ENCODE measurements at places on chromosomes 7 and 10.
A peak's percentile ranks its signal among the peaks of the same experiment; 100 is the strongest.

DNA sequence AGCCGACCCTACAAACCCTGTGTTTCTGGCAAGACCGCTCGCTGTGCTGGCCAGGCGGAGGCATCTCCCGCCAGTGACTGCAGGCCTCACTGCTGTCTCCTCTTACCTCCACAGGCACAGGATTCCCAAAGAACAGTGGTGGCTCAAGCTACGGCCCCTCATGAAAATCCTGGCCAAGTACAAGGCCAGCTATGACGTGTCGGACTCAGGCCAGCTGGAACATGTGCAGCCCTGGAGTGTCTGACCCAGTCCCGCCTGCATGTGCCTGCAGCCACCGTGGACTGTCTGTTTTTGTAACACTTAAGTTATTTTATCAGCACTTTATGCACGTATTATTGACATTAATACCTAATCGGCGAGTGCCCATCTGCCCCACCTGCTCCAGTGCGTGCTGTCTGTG, 36.2 kb downstream of the PITRM1 start:
- DNase-seq, result peak; percentile 81

DNA sequence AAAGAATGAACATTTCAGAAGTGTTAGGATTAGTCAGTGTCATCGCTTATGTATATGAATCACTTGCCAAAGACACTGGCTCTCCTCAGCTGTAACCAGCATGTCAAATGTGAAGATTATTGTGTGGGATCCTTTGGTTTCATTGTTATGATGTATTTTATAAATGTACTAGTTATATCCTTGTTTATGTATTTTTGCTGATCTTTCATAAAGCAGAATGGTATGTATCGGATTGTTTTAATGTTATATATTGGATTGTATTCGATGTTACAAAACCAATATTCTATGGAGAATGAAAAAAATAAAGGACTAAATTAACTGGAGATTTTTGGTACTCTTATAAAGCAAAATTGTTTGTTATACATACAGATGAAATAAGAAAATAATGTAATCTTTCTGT, 49.2 kb downstream of the ACADSB start:
- DNase-seq, result no peak

GRCh38 chr7:116229366-116229765, 19.0 kb downstream of the TES start:
- DNase-seq, result no peak

- DNase-seq, result no peak
Measured at GRCh38 chr7:148031811-148032210, 558.8 kb upstream of the C7orf33 start.

- no peak for DNase-seq
Measured at GRCh38 chr7:51325908-51326307, 9.3 kb upstream of the COBL start.

GRCh38 chr7:3560495-3560894, 259.4 kb downstream of the SDK1 start:
- DNase-seq, result no peak

DNA sequence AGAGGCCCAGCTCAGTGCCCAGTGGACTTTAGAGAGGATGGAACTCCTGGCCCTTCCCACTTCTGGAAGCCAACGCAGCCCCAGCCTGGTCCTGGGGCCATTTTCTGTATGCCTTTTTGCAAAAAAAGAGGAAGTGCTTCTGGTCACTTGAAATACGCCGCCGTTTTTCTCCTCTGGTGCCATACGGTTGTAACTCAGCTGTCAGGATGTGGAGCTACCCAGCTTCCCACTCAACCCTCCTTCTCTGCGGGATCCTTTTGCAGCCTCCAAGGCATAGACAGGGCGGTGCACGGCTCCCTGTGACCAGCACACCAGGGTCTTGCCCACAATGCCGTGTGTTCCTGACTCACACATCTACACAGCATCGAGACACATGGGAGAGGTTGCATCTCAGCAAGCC, 369.6 kb downstream of the TCERG1L start:
- DNase-seq, result no peak

DNA sequence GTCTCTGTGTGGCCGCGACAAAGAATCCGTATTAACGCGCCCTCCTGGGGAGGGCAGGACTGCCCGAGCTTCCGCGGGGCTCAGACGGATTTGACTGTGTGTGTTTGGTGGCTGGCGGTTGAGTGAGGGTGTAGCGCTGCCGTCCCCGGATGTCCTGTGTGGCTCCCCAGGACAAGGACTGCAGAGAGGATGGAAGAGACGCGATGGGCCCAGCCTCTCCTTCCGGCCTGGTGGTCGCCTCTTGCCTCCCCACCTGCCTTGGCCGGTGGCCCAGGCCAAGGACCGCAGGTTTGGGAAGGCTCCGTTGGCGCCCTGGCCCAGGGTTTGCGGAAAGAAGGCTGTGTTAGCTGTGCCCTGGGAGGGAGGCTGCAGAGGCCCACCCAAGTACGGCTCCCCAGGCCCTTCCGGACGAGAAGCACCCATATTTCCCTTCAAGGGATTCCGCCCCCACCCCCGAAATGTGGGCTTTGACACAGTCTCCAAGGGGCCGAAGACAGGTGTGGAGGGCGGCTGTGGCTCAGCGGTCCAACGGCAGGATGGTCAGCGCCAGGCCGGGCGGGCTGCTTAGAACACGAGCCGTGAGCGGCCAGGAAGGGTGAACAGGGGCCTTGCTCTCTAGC, 2.3 kb downstream of the UNCX start:
- no peak for DNase-seq

GRCh38 chr10:106559442-106559841, 605.1 kb downstream of the SORCS1 start:
- no peak for DNase-seq

GRCh38 chr10:62450912-62451610, 76.9 kb downstream of the ZNF365 start:
- DNase-seq, result no peak

GRCh38 chr7:61111-61510, 131.3 kb upstream of the FAM20C start:
- no peak for DNase-seq

DNA sequence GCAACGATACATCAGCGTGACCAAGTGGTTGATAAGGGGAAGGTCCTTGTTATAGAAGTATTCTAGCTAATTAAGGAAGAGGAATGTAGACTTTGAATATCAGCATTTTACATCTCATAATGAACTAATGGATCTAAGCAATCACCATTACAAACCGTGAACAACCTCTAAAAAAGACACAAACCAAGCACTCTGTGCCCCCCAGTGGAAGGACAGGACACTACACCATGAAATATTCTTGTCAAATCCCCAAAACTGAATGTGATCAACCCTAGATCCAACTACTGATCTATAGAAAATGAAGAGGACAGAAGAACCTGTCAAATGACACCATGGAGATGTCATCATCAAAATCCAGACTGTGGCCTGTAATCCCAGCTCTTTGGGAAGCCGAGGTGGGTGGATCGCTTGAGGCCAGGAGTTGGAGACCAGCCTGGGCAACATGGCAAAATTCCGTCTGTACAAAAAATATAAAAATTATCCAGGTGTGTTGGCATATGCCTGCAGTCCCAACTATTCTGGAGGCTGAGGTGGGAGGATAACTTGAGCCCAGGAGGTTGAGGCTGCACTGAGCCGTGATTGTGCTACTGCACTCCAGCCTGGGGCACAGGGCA, 111.3 kb upstream of the CARD11 start:
- no peak for DNase-seq

DNA sequence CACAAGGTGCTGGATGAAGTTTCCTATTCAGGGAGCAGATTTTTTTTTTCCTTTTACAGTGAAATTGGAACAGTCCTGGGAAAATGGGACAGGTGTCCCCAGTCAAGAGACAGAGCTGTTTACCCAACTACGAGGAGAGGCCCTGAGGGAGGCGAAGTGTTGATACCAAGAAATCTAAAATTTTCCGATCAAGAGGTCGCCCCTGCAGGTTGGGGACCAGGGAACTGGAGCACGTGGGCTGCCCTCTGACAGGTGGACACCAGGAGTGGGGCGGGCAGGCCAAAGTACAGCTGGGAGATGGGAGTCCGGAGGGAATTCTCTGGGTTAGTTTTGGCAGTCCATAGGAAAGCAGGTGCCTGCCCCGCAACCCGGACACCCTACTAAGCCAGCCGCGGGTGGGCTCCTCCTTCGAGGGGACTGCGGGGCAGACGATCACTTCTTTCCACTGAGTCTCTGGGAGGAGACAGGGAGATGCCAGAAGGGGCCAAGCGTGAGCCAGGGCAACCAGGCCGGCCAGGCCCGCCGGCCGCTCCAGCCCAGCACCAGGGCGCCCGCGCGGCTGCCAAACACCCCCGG, 965 bp upstream of the CAMK1D start:
- no peak for DNase-seq

DNA sequence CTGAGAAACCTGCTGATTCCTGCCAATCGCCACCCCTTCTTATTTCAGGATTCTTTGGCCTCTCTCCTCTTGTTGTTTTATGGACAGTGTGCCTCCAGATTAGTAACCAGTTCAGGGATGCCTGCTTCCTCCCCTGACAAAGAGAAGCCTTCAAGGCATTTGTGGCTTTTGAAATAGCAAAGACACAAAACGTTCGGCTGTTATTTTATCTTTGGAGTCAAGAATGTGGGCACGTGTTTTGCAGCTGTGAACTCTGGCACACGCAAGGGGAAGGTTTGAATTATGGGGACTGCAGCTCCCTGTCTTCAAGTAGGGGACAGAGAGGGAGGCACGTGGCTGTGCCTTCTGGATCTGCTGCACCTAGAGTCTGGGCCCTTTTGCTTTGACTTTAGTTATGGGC, 157.9 kb upstream of the GRB10 start:
- no peak for DNase-seq

DNA sequence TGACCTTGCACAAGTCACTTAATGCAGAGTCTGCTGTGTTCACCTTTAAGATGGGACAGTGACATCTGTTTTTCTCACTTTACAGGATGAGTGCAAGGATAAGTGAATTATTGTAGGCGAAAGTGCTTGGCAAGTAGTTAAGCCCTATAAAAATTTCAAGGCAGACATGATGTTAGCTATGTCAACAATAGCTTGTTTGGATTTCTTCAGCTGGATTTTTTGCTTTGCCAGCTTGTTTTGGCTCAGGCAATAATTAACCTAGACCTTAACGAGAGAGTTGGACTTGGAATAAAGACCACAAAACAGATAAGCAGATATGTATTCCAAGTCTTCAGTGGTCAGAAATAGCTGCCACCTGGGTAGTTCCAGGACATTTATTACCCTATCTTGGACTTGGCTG, 255.2 kb downstream of the ARL4A start:
- no peak for DNase-seq

GRCh38 chr10:79287973-79288723, 59.1 kb upstream of the PPIF start:
- no peak for DNase-seq

DNA sequence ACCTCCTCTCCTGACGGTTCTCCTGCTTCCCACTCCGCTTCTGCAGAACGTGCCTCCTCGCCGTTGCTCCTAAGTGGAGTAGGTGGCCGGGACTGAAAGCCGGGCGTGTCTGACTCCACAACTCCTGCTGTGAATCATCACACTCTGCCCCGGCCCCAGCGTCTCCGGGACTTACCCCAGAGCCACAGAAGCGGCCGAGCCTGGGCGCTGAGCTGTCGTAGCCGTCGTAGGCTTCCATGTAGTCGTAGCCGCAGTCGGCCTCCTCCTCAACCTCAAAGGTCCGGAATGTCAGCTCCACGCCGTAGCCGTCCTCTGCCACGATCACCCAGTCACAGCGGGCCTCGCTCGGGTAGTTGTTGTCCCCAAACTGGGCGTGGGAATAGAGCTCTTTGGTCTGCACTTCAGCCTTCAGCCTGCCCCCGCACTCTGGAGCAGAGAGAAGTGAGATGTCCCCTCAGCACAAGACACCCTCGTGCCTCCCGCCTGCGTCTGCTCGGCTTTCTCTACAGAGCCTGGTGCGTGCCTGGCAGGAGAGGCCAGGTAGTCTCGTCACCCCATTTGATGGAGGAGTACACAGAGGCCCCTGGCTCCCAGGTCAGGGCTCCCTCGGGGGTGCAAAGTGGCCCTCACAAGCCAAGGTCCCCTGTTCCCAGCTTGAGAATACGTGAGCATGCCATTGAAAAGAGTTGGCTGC, 11.2 kb upstream of the OPALIN start:
- DNase-seq, result no peak

DNA sequence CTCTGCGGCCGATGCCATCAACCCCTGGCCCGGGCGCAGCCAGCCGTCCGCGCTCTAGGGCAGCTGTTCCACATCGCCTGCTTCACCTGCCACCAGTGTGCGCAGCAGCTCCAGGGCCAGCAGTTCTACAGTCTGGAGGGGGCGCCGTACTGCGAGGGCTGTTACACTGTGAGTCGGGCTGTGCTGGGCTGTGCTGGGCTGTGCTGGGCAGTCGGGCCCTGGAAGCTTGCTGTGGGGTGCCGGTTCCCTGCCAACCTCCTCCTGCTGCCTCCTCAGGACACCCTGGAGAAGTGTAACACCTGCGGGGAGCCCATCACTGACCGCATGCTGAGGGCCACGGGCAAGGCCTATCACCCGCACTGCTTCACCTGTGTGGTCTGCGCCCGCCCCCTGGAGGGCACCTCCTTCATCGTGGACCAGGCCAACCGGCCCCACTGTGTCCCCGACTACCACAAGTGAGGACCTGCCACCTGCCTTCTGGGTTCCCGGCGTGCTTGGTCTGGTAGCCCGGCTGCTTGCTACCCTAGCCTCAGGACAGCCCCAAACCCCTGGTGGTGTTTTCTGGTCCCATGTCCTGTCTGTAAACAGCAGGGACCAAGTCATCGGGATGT, 7.5 kb downstream of the ZYX start:
- no peak for DNase-seq

GRCh38 chr10:73798927-73799560, 12.4 kb downstream of the NDST2 start:
- no peak for DNase-seq

DNA sequence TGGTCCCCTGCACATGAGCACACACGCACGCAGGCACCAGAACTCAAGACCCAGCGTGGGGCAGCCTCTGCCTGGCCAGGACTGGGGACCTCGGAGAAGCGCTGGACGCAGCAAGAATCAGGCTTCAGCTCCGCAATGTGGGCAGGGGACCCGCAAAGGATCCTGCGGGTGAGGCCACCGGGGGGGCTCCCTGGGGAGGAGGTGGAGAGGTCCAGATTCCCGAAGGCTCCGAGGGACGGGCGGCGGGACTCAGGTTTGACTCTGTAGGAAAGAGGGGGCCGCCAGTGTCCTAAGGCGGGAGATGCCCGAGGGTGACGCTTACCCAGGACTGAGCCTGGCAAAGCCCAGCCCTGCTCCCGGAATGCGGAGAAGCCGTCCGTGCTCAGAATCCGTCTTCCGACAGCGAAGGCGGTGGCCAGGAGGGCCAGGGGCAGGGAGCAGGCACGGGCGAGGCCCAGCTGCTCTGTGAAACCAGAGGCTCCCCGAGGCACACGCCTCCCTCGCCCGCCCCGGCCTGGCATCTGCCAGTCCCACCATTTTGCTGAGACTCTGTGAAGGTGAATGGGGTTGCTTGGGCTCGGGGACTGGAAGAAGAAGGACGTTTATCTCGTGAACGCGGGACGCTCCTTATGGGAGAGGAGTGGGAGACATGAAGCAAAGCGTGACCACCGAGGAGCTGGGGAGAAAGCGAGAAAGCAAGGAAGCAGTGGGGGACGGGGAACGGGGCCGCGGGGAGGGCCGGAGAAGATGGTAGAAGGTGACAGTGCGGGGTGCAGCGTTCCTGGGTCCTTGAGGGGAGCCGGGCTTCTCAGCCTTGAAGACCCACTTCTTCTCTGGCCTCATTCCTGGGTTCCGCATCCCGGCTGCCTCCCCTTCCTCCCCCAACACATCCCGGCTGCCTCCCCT, 489.2 kb downstream of the PTPRN2 start:
- no peak for DNase-seq

Data from left ventricle myocardium inferior (tissue), 1 donor.